Lower leg skin (tissue), 4 donors: ENCODE measurements at places on chromosomes 2 and 18.
A peak's percentile ranks its signal among the peaks of the same experiment; 100 is the strongest.

DNA sequence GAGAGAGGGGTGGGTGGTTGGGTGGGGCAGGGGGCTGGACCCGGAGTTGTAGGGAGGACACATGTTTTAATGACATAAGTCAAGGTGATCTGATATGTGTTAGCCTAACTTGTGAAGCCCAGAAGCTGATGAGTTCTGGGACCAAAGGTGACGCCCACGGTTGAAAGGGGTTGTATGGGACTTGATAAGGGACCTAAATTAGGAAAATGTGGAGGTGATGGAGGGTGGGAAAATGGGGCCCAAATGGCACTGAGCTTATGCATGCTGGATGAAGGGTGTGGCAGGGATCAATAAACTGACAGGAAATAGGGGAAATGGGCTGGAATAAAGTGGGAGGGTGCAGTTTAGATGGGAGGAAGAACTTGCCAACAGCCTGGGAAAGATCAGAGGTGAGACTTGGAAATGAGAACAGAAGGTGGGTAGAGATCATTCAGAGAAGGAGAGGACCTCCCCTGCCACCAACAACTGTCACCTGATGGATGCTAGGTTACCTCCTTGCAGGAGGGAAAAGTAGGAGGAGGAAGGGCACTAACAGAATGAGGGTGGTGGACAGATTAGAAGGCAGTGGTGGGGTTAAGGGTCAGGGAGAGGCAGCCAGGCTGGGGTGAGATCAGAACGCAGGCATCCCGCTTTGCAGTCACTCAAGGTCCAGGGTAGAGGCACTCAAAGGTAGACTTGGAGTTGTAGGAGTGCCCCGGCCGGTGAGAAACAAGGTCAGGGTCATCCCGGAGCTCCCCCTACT lies 15.3 kb downstream of the WNT10A start:
- DNase-seq, result peak; percentile 76

GRCh38 chr18:42429196-42429595 lies 474.2 kb downstream of the PIK3C3 start:
- no peak for DNase-seq

DNA sequence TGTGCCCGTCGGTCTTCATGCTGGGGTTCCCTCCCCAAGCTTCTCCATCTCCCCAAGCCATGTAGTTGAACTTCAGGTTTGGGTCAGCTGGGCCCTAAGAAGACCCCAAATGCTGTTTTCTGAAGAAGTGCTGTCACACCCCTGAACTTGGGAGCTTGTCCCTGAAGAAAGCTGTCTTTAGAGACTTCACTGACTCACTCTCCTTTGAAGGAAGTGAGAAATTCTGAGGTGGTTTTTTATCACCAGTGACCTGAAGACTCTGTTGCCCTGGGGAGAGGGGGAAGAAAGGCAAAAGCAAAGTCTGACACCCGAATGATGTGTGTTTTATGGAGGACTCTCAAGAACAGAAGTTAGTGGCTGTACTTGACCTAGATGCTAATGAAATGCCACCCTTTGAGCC lies 83.6 kb upstream of the BCL2L11 start:
- no peak for DNase-seq

GRCh38 chr2:140002110-140002509 lies 1221.9 kb upstream of the NXPH2 start:
- DNase-seq, result no peak

GRCh38 chr2:58664523-58665151 lies 423.5 kb upstream of the FANCL start:
- no peak for DNase-seq

DNA sequence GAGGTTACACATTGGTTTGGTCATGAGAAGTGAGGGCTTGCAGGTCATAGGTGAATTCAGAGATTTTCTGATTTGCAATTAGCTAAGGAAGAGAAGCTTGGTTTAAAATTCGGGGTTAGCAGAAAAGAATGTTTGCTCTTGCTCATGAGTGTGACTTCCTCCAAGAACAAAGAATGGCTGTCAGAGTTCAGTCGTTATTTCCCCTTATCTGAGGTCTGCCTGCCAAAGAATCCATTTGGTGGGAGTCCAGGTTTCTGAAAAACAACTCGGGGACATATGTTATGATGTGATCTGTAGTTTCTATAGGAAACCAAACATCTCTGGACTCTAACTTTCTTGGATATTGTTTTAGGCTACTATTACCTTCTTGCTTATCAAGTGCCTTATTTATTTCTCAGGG lies 3.2 kb upstream of the UGT1A6 start:
- DNase-seq, result no peak

- DNase-seq, result no peak
Measured at GRCh38 chr2:232211743-232212686, 166.5 kb upstream of the ALPP start.

DNA sequence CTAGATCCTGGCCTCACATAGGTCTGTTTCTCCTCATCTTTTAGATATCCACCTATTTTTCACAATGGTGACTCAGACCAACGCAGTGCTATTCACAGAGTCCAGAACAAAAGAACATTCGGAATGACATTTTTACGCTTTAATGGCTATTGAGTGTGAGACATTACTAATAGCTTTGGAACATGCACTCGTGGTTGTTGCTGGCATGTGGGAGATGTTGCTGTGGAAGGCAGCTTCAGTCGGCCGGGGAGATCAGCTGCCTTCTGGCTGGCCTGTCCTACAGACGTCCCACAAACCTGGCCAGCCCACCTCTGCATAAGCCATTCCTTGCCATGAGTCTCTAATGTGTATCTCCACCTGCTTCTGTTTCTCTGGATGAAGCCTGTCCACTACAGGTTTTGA lies 3.4 kb downstream of the MBP start:
- DNase-seq, result peak; percentile 76

- no peak for DNase-seq
Measured at GRCh38 chr2:32910883-32911598, 35.7 kb upstream of the LTBP1 start.

DNA sequence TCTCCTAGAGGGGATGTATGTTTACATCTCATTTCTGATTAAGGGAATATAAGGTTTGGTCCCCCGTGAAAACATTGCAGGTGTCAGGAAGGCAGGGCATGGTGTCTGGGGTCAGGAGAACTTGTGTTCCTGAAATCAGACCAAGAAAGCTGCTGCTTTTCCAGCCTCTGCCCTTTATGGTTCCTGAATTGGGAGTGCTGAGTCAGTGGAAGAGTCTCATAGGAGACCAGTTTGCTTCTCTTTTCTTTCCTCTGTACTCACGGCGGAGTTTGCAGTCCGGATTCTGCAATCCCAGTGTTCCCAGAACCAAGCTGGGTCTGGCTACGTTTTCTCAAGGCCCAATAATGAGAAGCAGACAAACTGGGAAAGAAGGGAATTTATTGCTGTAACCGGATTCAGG lies 5.1 kb upstream of the MARCO start:
- DNase-seq, result no peak

- DNase-seq, result no peak
Measured at GRCh38 chr2:118148809-118149208, 60.5 kb downstream of the INSIG2 start.

DNA sequence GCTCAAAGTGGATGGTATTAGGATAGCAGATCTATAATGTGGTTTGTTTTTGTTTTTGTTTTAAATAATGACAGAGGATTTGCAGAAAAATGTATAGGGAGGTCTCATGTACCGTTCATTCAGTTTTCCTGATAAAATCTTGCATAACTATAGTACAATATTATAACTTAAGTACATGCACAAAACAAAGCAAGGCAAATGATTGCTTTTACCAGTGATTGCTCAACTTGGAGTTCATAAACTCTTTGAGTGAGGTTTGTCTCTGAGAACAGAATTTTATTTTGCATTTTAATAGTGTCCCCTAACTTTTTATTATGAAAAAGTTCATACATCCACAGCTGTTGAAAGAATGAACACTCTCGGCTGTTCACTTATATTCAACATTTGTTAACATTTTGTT lies 96.6 kb downstream of the MAP4K4 start:
- DNase-seq, result no peak

DNA sequence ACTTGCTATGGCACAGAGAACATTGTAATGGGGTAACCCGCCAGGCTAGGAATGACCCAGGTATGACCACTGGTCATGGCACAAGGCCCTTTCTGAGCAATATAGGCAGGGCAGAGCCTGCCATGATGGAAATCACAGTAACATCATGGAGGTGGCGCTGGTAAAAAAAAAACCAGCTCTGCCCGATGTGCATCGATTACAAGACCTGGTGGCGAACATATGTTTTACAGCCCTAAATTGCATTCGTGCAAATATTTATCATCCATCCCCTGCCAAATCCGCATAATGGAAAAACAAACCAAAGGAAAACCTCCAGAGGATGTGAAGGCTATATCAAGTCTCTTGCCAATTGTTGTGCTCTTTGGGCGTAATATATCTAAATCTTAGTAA lies 60.6 kb downstream of the SEMA4F start:
- no peak for DNase-seq

GRCh38 chr2:83596592-83597282 lies 862.3 kb downstream of the SUCLG1 start:
- no peak for DNase-seq

- no peak for DNase-seq
Measured at GRCh38 chr18:48113691-48114090, 183.2 kb upstream of the SMAD2 start.

- DNase-seq, result no peak
Measured at GRCh38 chr2:101231240-101231639, 21.4 kb upstream of the CNOT11 start.

GRCh38 chr2:186771850-186772463 lies 77.0 kb downstream of the ZSWIM2 start:
- DNase-seq, result no peak

- DNase-seq, result no peak
Measured at GRCh38 chr2:112491946-112492345, 10.0 kb downstream of the TTL start.

DNA sequence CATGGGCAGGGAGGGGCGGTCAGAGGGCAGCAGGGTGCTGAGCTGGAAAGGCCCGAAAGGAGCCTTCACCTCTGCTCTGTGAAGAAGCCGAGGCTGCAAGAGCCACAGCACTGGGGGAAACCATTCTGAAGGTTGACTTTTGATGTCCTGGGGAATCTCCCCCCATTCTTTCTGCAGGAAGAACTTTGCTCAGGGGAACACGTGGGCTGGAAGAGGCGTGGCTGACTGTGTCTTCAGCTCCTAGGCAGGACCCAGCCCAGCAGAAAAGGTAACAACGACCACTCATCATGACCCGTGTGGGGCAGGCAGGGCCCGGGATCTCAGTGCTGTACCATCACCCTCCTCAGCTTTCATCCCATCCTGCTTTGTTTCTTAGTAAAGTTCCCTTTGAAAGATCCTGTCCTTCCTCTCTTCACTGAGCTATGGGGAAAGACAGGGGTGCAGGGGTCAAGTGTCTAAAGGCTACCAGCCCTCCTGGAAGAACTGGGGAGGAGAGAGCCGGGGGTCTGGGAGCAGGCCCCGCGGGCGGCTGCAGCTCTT lies 312.7 kb downstream of the CELF4 start:
- no peak for DNase-seq

GRCh38 chr18:45109271-45109670 lies 428.6 kb downstream of the SETBP1 start:
- DNase-seq, result no peak

DNA sequence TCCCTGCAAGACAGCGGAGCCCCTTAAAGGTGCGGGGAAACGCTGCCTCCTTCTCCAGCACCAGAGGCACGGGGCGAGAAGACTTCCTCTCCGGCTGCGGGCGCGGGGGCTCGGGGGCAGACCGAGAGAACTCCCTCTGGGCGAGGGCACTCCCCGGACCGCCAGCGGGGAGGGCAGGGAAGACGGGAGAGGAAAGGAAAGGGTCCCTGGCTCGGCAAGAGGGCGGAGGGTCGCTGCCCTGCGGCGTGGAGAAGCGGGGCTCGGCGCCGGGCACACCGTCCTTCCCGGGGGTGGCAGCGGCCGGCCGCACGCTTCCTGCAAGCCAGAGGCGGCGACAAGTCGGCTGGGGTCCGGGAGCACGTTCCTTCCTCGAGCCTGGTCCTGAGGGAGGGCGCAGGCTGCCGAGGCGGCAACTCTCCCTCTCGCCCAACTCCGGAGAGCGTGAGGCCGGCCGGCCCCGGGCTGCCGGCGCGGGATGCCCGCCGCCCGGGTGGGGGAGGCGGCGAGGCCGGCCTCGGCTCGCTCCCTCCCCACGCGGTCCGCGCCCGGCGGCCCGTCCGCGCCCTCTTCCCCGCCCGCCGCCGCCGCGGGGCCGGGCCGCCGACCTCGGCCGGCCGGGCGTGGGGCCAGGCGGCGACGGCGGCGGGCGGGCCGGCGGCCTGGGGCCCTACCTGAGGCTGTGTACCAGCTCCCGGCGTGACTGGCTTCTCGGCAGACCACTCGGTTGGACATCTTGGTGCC lies 1.1 kb downstream of the MEMO1 start:
- peak; percentile 86 for DNase-seq

DNA sequence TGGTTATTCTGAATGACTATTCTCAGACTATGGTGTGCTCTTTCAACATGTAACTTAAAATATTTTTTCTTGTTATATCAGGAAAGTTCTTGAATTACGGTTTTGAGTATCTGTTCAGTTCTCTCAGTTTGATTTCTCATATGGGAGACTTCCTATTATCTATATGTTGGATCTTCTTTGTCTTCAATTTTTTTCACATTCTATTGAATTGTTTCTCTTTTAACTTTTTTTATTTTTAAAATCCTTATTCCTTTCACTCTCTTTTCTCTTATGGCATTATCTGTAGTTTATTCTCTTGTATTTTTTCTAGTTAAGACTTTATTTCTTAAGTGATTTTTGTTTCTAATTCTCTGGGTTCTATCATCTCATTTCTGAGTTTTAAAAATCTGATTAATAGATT lies 252.8 kb upstream of the STON1 start:
- no peak for DNase-seq

- no peak for DNase-seq
Measured at GRCh38 chr2:204834716-204835384, 289.6 kb downstream of the PARD3B start.

- no peak for DNase-seq
Measured at GRCh38 chr2:178241844-178242551, 47.7 kb downstream of the OSBPL6 start.

GRCh38 chr2:237254369-237254861 lies 159.5 kb downstream of the COL6A3 start:
- DNase-seq, result no peak

DNA sequence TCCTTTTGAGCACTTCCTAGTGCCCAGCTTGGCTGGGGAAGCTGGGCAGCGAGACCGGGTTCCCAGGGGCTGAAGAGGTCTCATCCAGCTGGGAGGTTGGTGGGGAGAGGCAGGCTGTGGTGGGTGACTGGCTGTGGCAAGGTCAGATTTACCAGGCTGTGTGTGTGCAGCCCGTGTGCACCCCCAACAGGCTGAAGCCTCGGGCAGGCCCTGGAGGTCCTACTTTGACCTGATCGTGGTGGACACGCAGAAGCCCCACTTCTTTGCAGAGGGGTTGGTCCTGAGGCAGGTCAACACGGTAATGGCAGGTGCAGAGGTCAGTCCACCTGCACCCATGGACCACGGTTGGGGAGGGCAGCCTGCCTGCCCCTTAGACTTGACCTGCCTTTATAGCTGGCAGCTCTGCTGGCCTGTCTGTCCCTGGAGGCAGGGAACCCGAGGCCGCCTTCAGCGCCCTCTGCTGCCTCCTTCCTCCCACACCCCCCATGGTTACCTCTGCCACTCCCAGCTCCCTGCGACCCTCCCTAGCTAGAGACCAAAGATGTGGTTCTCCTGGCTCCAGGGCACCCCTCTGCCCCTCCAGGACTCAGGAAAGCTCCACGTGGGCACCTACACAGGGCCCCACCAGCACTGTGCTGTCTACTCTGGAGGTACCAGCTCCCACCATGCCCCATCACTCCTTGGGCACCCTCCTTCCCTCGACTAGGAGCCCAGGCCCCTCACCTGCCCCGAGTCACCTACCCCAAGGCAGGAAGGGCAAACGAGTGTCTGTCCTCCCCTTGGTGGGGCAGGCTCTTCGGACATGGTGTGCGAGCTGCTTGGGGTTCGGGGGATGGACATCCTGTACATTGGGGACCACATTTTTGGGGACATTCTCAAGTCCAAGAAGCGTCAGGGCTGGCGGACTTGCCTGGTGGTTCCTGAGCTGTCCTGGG lies 4.0 kb downstream of the NT5DC4 start:
- no peak for DNase-seq
